ENCODE measurements at places on chromosomes 2 and 18.

GRCh38 chr2:151668737-151669136, 65.5 kb downstream of the NEB start:
- DNase-seq: no peak

- DNase-seq: no peak
Measured at GRCh38 chr18:69631281-69631680, 230.6 kb downstream of the DOK6 start.

GRCh38 chr2:83224591-83225200, 1234.4 kb downstream of the SUCLG1 start:
- DNase-seq: no peak

GRCh38 chr18:75544496-75544895, 117.0 kb upstream of the SMIM21 start:
- no peak for DNase-seq

DNA sequence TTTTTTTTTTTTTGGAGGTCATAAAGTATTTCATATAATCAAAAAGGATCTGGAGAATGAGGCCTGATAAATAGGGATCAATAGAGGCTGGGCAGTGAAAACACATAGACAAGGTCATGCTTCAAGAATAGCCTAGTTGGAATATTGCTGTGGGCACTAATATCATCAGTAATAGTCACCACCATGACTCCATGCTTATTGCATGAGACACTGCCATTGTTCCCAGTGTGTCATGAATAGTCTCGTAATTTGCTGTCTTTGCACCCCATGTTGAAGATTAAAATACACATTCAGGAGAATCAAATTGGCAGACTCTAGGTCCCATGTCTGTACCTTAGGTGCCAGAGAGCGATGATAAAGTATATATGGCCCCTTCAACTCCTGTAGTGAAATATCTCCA, 10.3 kb downstream of the ASXL3 start:
- DNase-seq: no peak

DNA sequence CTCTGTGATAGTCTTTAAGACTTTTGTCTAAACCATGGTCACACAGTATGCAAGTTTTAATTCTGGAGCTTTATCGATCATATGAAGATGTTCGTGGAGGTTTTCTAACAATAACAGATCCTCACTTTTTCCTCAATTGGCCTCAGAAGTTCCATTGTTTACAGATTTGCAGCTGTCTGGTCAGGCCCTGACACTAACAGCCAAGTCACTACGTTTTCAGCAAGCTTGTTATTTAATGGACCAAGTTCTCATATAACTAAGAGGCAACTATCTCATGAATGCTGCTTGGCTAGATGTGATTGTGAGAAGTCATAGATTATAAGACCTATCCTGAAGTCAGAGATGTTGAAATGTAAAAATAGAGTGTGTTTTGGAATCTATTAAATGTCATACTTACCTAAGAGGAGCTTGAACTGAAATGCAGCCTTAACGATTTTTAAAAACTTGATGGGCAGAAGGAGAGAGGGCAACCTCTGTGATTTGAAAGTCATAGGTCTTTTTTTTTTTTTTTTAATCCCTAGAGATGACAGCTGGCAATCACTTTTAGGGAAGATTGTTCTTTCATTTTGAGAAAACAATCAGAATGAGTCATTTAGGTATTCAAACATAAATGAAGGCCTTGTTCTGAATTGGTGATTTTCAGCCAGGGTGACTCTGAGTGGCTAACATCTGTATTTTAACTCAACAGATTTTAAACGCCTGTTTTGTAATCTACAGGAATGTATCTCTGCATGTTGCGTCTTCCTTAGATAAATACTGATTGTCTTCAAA, 48.4 kb upstream of the NEMP2 start:
- no peak for DNase-seq

- no peak for DNase-seq
Measured at GRCh38 chr18:65942854-65943253, 192.0 kb downstream of the CDH7 start.

DNA sequence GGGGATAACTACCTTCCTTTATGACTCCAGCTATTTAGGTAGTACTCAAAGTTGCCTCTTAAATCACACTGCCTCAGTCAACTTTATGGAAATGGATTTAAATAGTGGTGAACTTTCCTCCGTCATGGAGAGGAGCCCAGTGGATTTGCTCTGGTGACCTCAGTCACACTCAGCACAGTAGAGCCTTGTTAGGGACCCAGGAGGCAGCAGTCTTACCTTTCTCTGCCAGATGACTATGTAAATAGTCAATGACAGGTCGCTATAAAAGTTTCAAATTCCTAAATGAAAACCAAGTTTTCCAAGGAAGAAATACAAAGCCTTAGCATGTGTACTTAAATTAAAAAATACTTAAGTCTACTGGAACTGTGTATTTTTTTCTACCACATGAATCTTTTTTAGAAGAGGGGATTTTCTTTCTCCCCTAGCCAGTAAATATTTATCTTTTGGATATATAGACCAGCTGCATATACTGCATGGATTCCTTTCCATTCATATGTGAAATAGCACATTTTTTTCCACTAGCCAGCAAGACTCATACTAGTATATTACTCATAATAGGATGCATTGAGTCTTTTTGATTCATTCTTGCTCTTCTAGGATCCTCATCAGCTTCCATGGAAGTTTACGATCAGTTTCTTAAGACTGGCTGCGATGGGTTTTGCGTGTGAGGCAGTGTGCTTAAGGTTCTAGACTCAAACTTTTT, 147.1 kb downstream of the FMNL2 start:
- DNase-seq: no peak

- DNase-seq: peak; percentile 51
Measured at GRCh38 chr2:201116959-201117734, 1.2 kb downstream of the CFLAR start.

GRCh38 chr2:241213041-241213440, 24.6 kb downstream of the ANO7 start:
- no peak for DNase-seq

DNA sequence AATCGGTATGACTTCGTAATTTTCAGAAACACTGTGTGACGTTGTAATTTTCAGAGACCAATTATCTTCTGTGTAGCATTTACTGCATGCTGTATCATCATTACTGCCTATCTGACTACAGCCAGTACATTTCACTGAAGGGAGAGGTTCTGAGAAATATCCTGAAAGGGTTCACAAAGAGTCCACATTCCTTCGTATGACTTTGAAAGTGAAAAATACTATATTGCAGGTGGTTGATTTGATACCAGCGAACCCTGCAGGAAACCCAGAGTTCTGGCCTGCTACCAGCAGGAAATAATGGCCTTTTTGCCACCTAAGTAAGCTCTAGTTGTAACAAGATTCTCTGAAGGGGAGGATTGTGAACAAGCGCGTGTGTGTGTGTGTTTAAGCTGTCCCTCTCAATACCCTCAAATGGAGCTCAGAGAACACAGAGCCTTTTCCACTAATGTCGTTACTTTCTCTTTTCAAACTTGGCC, 155.5 kb downstream of the ARHGAP28 start:
- DNase-seq: no peak

DNA sequence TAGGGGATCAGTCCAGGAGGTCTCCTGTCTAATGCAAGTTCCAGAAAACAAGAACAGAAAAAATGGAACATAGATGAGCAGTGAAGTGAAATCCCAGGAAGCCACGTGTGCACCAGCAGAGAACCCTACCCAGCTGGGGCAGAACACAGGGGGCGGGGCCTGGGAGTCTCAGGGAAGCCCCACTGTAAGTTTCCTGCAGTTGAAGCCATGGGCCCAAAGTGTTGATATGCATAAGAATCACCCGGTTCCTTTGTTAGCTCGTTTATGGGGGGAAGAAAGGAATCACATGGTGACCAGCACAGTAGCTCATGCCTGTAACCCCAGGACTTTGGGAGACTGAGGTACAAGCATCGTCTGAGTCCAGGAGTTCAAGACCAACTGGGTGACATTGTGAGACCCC, 131.3 kb downstream of the INO80D start:
- no peak for DNase-seq

GRCh38 chr18:23356424-23356823, 96.7 kb upstream of the RIOK3 start:
- no peak for DNase-seq

DNA sequence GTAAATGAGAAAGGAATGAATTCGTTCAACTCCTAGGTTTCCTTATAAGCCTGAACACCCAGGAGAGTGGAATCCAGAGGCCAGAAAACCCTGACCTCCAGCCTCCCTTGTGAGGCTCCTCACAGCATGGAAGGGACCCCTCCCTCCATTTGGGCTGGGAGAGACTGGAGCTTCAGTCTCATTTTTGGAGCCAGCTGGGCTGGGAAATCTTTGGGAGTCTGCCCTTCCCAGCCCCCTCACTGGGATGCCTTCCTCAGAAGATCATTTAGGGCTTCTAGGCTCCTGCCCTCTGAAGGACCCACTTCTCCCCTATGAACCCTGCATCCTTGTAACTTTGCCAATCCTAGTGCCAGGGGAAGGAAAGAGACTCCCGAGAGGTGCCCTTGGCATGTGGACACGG, 346.1 kb downstream of the CYP26B1 start:
- DNase-seq: no peak

- no peak for DNase-seq
Measured at GRCh38 chr2:175156534-175156933, 11.5 kb downstream of the ATF2 start.

DNA sequence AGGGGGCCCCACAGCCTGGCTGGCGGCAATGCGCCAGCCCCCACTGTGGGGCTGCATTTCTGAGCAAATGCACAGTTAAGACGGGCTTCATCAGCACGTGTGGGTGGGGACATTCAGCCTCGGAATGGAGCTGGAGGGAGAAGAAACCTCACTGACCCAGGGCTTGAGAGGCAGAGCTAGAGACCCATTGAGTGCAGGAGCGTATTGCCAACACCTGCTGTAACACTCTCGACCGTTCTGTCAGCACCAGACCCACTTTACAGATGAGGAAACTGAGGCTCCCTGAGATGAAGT, 200.9 kb upstream of the RAB6C start:
- DNase-seq: no peak

DNA sequence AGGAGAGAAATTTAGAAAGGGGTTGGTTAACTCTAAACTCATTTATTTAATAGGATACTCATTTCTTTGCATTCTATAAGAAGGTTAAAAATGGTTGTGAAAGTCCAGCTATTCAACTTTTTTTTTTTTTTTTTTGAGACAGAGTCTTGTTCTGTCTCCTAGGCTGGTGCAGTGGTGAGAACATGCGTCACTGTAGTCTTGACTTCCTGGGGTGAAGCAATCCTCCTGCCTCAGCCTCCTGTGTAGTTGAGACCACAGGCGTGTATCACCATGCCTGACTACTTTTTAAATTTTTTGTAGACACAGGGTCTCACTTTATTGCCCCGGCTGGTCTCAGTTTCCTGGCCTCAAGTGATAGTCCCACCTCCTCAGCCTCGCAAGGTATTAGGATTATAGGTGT, 11.9 kb downstream of the ELP2 start:
- no peak for DNase-seq

DNA sequence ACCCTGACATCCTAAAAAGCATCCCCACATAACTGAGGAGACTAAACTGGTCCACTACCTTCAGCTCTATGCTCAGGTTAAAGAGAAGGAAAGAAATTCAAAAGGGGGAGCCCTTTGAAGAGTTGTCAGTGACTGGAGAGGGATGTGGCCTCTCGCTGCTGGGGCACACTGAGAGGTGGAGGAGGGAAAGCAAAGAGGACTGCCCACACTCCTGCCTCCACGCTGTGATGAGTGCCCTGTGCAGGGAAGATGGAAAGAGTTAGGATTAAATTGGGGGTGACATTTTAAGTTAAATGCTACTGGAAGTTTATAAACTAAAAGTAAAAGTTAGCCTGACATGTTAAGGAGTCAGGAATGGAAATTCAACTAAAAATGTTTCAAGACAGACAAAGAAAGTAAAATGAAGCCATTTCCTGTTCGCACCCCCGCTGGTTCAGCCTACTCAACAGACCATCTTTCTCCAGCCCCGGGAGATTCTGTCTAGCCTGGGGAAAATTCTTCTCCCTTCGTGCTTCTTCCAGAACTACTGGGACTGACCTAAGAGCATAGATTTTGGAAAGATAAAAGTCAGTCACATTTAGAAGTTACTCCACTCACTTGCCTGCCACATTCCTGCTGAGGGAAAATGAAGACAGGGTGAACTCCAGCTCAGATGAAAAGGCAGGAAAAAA, 17.8 kb upstream of the INO80C start:
- DNase-seq: no peak

- no peak for DNase-seq
Measured at GRCh38 chr2:12824351-12824777, 107.6 kb downstream of the TRIB2 start.

DNA sequence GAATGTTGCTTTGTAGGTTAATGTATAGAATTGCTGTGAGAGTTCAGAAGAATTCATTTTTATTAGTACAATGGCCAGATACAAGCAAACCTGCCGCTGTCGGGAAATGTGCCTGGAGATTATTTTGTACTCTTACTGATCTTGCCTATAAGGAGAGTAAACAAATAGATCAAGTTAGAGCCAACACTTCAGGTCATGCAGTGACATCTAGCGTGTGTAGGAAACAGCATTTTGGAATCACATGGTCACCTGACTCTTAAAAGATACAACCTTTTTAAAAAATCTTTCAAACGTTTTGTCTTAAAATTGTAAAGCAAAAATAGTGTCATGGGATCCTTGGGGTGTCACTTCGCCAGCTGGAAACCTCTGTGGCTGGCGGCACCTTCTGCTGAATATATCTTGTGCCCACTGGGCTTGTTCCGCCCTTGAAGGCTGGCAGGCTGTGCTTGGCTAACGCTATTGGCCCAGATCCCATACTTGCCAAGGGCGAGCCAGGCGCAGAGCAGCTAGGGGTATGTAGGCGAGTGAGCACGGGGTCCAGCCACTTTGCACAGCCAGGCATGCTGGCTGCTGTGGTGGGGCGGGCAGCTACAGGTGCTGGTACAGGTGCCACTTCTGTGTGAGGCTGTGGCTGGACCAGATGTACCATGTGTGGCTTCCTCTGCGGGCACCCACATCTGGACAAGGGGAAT, 19.5 kb upstream of the RPRM start:
- no peak for DNase-seq

GRCh38 chr18:67916097-67916496, 399.6 kb upstream of the DSEL start:
- DNase-seq: no peak

DNA sequence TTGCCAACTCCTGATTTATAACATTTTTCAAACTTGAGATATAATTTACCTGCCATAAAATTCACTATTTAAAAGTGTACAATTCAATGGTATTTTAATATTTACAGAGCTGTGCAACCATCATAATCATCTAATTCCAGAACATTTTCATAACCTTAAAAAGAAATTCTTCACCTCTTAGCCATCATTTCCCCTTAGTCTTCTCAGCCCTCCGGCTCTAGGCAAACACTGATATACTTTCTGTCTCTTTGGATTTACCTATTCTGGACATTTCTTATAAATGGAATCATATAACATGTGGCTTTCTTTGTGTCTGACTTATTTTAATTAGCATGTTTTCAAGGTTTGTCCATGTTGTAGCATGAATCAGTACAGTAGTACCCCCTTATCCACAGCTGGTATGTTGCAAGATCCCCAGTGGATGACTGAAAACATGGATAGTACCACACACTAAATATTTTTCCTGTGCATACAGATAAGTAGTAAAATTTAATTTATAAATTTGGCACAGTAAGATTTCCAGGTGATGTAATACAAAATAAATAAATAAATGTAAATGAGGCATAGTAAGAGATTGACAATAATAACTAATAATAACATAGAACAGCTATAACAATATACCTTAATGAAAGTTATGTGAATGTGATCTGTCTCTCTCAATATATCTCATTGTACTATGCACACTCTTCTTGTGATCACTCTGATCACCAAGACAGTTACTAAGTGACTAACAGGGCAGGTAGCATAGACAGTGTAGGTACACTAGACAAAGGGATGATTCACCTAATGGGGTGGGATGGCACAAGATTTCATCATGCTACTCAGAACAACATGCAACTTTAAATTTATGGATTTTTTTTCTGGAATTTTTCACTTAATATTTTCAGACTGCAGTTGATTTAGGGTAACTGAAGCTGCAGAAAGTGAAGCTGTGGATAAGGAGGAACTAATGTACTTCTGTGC, 73.1 kb downstream of the RAB3GAP1 start:
- no peak for DNase-seq
